ENCODE measurements at places on chromosomes 5 and 9.

DNA sequence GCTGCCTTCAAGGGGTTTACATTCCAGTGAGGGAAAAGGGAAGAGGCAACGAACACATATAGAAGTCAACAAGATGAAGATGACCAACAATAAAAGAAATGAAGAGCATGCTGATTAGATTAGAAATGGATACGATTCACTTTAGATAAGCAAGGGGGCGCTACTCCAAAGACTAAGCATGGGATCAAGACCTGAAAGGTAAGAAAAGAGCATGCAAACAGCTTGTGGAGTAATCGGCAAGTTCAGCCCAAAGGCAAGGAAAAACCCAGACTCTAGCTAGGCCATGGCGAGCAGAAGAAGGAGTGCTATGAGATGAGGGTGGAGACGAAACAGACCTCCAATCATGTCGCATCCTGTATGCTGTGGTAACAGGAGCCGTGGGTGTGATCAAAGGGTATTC is 124.4 kb downstream of the FANCC start:
- no peak for DNase-seq

DNA sequence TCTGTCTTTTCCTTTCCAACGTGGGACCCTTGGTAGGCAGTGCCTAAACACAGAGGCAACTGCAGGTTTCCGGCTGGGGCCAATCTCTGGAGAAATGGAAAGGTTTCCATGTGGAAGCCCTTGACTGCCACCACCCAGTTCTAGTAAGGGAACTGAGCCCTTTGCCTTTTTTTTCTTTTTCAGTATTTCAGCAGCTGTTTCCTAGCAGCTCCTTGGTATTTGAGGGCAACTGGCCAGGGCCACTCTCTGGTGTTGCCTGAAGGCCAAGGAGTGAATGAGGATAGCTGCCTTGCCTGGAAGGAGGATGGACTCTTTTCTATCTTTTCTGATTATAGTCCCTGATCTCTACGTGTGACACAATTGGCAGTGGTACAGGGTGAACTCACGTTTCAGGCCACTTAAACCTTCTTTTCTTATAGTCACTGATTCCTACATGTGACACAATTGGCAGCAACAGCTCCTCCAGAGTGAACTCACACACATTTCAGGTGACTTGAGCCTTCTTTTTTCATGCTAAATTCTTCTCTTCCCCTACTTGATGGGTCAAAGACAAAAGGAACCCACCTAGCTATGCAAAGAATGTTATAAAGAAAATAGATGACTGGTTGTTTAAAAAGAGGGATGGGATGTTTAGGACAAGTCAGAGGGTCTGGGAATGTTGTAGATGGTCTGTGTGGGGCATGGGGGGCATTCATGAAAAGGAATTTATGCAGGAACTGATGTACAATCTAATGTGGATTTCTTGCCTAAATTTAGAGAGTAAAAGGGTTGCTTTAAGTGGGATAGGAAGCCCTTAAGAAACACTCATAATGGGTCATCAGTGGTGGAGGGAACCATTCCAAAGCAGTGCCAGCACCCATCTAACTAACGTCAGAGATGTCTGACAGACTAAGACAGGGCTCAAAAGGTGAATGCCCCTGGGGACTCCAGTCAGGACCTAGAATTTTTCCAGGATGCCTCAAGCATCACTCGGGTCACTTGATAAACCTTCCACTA is 190.1 kb downstream of the TMEM232 start:
- DNase-seq, result peak; percentile 1

DNA sequence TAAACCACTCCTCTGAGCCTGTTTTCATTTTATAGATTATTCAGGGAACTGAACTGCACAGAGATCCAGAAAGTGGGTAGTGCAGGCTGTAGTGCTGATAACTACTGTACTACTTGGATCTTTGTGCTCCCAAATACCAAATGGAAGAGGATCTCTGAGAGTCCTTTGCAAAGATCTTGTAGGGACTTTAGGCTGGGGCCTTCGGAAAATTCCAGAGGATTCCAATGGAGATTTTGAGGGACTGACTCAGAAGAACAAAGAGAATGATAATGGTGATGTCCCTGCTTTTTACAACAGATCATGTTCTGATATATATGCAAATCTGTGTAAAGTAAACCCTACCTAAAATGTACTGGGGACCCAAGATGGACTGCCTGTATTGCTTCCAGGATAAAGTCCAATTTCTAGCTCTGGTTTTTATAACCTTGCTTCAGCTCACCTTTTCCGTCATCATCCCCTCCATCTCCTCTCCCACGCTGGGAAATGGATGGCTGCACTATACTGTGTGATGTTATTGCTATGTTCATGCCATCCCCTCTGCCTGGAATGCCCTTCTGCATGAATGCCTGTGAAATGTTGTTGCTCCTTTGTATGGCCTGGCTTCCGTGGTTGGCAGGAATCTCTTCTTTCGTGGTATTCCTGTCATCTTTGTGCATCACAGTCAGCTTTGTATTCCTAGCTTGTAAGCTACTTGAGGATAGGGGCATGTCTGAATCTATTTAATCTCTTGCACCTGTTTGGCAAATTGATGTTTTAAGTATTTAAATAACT is 9.7 kb upstream of the PSMD5 start:
- DNase-seq, result no peak

GRCh38 chr9:15469862-15470261 is 40.9 kb downstream of the PSIP1 start:
- DNase-seq, result no peak

- no peak for DNase-seq
Measured at GRCh38 chr5:160675988-160676387, 176.0 kb downstream of the ATP10B start.

- DNase-seq, result no peak
Measured at GRCh38 chr5:132901036-132901435, 27.6 kb downstream of the LEAP2 start.

DNA sequence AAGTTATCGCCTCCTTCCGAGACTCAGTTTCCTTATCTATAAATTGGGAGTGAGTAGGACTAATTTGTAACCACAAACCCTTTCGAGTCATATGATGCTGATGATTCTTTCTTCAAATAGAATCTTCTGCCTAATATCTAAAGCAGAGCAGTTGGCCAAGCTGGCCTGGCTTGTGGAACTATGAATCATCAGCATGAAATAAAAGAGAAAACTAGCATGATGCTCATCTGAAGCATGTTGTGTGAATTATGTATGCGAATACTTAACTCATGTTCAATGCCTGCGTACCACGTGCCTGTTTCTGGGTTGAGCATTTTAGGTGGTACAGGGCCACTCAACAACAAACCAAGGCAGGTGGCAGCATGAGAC is 15.0 kb upstream of the ORM1 start:
- no peak for DNase-seq

- DNase-seq, result no peak
Measured at GRCh38 chr5:163562071-163562470, 56.7 kb downstream of the MAT2B start.

DNA sequence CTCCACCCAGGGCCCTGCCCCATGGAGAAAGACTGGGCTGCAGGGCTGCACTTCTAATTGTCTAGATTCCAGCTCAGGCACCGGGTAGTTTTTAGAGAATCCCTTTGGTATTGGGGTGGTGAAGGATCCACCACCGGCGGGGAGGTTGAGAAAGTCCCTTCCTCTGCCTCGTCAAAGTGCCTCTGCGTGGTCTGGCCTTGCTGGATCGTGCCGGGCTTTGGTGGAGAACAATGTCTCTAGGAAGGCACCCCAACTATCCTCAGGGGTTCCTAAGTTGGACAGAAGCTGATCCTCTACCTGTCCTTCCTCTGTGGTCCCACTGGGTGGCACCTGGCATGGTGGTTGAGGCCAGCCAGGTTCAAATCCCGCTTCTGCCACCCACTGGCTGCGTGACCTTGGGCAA is 7.3 kb upstream of the AMBP start:
- DNase-seq, result no peak

DNA sequence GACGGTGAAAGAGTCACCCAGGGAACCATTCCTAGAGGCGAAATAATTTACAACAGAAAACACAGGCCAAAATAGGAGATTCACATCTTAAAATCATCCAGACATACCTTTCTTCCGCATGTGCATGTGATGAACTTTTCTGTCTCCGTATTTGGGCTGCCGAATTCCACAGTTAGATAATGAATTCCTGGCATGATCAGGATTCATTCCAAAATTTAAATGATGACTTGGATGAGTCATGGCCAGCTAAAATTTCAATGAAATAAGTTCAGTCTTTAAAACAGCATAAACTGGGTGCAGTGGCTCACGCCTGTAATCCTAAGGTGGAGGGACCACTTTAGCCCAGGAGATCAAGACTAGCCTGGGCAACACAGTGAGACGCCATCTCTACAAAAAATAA is 82.7 kb downstream of the DROSHA start:
- no peak for DNase-seq

All from substantia nigra (tissue), 51 donors.